ENCODE measurements at places on chromosomes 12 and 14.

DNA sequence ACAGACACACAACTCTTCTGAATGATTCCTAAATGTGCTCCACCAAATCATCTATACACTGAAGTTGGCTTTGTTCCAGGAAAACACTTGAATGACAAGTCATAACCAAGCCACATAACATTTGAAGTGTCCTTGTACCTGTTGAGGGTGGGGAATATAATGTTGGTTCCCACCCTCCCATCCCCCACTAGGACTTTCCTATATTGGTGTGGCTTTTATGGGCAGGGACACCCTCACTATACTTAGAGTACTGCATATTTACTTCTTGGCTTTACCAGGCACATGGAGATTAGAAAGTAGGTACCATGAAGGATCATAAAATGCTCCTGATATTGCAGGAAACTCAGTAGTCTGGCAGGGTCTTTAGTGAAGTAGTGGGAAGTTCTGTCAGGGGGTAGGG lies 9.7 kb upstream of the BHLHE41 start:
- DNase-seq: no peak

DNA sequence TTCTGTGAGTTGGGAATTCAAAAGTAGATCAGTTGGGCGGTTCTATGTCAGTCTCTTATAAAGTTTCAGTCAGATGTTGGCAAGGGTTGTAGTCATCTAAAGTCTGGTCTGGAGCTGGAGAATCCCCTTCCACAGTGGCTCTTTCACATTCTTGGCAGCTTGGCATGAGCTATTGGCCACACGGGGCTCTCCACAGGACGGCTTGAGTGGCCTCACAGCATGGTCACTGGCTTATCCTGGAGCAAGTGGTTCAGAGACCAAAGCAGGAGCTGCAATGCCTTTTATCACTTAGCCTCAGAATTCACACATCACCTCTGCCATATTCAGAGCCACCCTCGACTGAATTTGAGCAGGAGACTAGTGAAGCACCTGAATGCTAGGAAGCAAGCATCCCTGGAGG lies 7.1 kb upstream of the KICS2 start:
- no peak for DNase-seq

DNA sequence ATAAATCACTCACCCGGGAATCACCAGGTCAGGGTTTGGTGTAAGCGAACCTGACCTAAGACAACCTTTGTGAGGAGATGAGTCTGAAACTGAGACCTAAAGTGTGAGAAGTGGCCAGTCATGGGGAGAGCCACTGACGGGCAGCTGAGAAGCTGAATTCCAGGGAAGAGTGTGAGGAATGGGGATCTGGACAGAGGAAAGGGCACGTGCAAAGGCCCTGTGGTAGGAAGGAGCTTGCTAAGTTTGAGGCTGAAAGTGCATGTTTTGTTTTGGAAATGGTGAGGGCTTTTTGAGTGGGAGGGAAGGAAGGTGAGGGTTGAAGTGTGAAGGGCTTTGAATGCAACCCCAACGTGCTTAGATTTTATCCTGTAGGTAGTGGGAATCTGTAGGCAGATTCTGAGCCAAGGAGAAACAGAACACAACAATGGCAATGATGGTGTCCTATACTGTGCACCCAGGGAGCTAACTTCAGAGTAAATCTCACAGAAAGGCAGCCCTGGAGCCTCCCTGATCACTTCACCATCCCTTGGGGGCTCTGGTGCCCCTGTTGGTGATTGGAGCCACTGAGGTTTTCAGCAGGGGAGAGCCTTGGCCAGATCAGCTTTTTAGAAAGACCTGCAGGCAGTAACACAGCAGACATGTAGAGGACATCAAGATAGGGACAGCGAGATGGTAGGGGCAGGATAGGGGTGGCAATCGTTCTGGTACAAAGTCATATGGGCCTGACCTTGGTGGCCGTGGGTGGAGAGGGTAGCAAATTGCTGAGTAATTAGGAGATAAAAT lies 37.5 kb upstream of the CHGA start:
- no peak for DNase-seq

GRCh38 chr14:100389497-100390104 lies 66.5 kb downstream of the SLC25A47 start:
- no peak for DNase-seq

- no peak for DNase-seq
Observed at GRCh38 chr12:68767191-68767590, 21.2 kb downstream of the SLC35E3 start.

GRCh38 chr14:33707716-33708115 lies 243.2 kb downstream of the EGLN3 start:
- no peak for DNase-seq

- DNase-seq: no peak
Observed at GRCh38 chr12:11836282-11837151, 187.0 kb downstream of the ETV6 start.

DNA sequence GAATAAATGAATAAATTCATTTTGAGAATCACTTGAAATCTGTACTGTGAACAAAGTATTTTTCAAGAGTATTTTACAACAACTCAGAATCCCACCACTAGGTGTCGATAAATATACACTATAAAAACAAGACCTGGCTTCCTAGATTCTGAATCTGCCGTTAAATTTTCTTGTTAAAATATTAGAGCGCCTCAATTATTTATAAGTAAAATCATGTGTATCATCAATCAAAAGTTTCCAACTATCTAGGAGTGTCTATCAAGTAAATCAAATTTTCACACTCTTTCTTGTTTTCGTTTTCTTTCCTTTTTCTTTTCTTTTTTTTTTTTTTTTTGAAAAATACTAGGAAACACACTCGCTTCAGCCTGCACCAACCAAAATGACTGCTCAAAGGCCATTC lies 179.2 kb upstream of the DCN start:
- peak; percentile 15 for DNase-seq

DNA sequence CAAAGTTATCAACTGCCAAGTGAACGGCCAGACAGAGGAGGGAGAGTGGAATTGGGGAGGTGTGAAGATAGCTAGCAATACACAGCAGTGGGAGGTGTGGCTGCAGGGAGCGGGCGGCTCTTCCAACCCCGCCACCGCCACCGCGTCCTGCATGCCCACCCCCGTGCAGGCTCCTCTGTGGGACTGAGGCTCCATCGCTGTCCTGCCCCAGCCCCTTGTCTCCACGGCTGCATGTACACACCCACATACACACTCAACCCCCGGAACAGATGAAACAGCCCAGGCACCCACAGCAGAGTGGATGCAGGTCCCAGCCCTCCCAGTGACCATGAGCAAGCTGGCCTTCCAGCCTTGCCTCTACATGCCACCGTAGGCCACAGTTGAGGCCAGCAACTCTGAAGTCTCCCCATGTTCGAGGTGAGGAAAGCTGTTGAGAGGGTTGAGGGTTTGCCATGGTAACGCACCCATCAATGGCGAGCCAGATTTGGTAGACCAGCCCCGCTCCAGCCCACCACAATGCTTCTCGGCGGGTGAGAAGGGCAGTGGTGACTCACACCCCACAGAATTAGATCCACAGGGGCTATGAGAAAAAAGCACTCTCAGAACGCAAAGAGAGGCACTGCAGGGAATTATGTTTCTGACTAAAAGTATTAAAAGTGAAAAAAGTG lies 39.3 kb downstream of the PITPNM2 start:
- no peak for DNase-seq

GRCh38 chr14:75978249-75978731 lies 3.5 kb downstream of the TGFB3 start:
- DNase-seq: no peak

GRCh38 chr14:61780125-61780524 lies 17.9 kb downstream of the SNAPC1 start:
- no peak for DNase-seq

- DNase-seq: no peak
Observed at GRCh38 chr14:95855606-95856005, 21.0 kb upstream of the TUNAR start.
